Activated T-cell treated with anti-CD3 and anti-CD28 coated beads, Interleukin-2, amount 50 U/mL, for 48 hours (primary cell): ENCODE measurements at places on chromosomes 11 and 22.

- no peak for DNase-seq
Measured at GRCh38 chr22:40203572-40203971, 25.8 kb downstream of the TNRC6B start.

GRCh38 chr22:43272301-43272700, 70.9 kb downstream of the SCUBE1 start:
- no peak for DNase-seq

DNA sequence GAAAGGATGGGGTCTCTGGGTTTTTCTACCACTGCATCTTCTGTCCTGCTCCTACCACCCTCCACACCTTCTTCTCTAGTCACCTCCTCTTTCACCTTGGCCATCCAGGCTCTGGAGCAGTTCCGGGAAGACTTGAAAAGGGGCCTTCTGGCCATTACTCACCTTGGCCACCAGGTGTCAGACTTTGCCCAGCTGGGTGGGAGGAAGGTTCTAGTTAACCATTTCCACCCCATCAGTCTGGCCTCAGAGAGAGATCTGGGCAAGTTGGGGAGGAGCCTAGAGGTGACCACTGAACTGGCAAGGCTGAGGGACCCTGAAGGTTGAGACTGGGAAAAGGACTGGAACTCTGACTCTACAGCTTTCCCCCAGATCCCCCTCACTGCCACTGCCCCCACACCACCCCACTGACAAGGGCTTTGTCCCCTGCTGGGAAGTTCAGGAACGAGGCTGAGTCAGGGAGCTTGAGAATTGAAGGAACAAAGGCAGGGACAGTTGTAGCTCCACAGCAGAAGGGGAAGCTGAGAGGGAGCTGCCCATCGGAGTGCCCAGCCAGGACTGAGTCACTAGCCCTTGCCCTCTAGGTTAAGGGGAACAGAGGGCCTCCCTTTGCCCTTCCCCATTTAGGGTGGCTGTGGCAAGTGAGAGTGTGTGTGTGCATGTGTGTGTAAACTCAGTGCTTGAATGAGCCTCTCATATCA, 3.7 kb upstream of the POLD4 start:
- peak; percentile 78 for DNase-seq

DNA sequence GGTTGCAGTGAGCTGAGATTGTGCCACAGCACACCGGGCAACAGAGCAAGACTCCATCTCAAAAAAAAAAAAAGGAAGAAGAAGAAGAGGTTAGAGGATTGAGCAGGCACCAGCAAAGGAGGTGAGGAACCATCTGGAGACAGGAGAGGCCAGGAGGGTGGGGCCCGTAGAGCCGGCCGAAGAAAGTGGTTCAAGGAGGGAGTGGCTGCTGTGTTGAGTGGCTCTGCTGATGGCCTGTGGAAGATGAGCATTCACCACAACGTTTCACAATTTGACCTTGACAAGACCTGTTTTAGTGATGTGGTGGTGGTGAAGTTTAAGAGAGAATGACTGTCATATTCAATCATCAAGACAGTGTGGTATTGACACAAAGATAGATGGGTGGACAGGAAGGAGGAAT, 6.8 kb upstream of the CTSD start:
- no peak for DNase-seq

GRCh38 chr11:92082652-92083051, 142.0 kb upstream of the FAT3 start:
- DNase-seq = no peak

DNA sequence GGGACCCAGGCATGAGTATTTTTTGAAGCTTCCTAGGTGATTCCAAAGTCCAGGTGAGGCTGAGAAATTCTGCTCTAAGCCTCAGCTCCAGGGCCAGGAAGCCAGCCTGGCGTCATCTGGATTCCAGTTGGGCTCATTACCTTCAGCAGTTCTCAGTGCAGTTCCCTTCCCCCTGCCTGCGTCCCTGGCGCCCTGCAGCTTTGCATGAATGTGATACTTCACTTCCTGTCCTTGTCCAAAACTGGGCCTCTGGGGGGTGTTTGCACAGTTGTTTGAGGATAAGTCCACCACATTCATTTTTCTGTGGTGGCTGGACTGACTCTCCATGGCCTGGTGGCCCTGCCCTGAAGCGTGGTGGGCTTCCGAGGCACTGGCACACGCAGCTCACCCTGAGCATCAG, 98.1 kb downstream of the TENM4 start:
- no peak for DNase-seq

GRCh38 chr11:106983991-106984390, 34.3 kb downstream of the GUCY1A2 start:
- no peak for DNase-seq

- DNase-seq = no peak
Measured at GRCh38 chr11:32775908-32776307, 18.6 kb downstream of the CCDC73 start.

- no peak for DNase-seq
Measured at GRCh38 chr11:70493891-70494290, 95.6 kb downstream of the CTTN start.

- DNase-seq = no peak
Measured at GRCh38 chr22:50467773-50468440, 6.9 kb downstream of the SBF1 start.

DNA sequence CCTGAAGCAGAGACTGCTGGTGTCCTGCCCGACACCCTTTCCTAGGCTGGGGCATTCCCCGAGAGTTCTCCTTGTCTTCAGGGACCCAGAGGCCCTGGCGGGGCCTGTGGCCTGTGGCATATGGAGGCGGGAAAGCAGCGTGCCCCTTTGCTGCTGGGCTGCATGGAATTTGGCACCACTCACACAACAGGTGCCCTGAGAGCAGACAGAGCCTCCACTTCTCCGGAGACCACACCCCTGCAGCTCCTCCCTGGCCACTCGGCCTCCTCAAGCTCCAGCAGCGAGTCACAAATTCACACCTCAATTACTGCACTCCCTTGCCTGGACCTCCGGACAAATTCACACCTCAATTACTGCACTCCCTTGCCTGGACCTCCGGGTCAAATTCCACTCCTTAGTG, 1375.2 kb downstream of the TBC1D22A start:
- DNase-seq = no peak

DNA sequence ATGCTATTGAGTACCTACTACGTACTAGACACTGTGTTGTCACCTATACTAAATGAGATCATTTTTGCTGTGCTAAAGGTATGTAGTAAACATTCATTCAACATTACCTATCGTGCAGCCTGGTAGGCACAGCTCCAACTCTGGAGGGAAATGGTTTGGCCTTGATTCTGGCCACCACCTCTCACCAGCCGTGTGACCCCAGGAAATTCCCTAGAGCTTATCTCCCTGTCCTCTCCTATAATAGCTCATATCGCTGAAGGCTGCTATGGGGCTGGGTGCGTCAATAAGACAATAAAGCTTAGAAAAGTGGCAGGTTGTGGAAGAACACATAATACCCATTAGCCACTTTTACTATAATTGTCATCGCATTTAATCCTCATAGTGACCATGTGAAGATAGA, 107.5 kb downstream of the MYO18B start:
- no peak for DNase-seq

DNA sequence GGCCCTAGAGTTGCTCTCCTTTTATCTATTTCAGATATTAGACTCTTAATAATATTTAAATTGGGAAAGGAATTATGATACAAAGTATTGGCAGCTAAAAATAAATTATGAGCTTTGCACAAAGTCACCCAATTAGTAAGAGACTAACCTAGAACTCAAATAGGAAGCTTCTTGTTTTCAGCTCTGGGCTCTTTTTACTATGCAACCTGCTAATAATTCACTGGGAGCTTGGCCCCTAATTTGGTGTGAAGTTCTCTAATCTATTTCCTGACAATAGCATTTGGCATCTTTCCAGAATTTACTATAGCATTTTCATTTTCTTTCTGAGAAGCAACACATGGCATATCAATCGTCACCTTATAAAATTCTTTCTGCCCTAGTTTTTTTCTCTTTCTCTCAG, 727.7 kb upstream of the ANO5 start:
- no peak for DNase-seq

- peak; percentile 58 for DNase-seq
Measured at GRCh38 chr22:36368359-36368983, 19.3 kb downstream of the MYH9 start.

DNA sequence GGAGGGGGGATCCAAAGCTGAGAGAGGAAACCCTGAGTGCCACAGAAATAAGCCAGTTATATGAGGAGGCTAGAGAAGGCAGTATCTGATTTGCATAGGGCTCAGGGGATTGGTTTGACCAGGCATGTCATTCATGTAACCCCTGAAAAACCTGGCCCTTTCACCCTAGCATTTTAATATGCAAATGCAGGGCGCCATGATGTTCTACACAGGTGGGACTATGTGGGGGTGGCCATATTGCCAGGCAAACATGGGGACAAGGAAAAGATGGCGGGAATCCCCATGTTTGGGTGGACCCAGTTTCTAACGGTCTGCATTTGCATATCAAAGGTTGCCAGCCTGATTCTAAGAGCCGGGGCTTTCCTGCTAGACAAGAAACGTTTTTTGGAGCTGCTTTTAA, 27.2 kb downstream of the CSF2RB start:
- no peak for DNase-seq

DNA sequence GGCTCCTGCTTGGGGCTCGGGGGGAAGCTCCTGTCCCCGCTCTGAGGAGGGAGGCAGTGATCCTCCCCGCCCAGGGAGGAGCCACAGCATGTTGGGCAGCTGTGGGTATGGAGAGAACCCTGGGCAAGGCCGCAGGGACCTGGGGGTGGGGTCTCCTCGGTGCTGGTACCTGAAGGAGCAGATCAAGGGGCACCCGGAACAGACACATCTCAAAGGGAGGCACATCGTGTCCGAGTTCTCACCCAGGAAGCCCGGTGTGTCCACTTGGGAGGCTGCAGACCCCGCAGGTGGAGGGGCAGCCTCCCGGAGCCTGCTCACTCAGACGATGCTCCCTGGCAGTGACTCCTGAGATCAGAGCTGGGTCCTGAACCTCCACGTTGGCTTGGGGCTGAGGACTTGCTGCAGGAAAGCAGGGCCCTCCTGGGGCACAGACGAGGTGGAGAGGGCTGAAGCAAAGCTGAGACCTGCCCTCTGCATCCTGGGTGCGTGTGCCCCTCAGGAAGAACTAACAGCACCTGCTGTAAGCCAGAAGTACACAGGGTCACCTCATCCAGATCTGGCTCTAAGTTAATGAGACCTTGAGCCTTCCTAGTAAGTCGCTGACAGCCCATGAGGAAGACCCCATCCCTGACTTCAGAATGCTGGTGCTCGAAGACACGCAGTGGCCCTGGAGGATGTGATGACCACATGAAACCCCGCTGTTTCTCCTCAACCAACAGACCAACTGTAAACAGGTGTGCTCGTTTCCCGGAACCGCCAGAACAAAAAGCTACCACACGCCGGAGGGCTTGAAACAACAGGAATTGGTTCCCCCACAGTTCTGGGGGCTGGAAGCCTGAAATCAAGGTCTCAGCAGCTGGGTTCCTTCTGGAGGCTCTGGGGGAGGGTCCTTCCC, 5.9 kb upstream of the OSBPL5 start:
- DNase-seq = no peak

GRCh38 chr11:75155570-75156422, 4.9 kb downstream of the SLCO2B1 start:
- DNase-seq = no peak

GRCh38 chr22:44422746-44423380, 75.2 kb downstream of the RTL6 start:
- DNase-seq = no peak

GRCh38 chr11:96205460-96205809, 137.6 kb downstream of the MAML2 start:
- no peak for DNase-seq

GRCh38 chr11:130389335-130389935, 39.0 kb downstream of the ADAMTS8 start:
- DNase-seq = no peak

DNA sequence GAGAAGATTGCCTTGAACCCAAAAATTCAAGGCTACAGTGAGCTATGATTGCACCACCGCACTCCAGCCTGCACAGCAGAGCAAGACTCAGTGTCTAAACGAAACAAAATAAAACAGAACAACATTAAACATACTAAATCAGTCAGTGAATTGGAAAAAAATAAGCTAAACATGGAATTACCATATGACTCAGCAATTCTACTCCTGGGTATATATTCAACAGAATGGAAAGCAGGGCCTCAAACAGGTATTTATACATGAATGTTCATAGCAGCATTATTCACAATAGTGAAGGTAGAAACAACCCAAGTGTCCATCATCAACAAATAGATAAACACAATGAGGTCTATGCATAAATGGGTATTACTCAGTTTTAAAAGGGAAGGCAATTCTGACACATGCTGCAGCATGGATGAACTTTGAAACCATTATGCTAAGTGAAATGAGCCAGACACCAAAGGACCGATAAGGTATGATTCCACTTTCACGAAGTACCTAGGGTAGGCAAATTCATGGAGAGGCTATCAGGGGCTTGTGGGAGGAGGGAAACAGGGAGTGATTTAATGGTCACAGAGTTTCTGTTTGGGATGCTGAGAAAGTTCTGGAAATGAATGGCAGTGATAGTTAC, 15.5 kb downstream of the NTM start:
- DNase-seq = no peak

- DNase-seq = no peak
Measured at GRCh38 chr22:27424319-27424718, 377.2 kb downstream of the MN1 start.

- DNase-seq = no peak
Measured at GRCh38 chr11:68380786-68381622, 68.6 kb downstream of the LRP5 start.

DNA sequence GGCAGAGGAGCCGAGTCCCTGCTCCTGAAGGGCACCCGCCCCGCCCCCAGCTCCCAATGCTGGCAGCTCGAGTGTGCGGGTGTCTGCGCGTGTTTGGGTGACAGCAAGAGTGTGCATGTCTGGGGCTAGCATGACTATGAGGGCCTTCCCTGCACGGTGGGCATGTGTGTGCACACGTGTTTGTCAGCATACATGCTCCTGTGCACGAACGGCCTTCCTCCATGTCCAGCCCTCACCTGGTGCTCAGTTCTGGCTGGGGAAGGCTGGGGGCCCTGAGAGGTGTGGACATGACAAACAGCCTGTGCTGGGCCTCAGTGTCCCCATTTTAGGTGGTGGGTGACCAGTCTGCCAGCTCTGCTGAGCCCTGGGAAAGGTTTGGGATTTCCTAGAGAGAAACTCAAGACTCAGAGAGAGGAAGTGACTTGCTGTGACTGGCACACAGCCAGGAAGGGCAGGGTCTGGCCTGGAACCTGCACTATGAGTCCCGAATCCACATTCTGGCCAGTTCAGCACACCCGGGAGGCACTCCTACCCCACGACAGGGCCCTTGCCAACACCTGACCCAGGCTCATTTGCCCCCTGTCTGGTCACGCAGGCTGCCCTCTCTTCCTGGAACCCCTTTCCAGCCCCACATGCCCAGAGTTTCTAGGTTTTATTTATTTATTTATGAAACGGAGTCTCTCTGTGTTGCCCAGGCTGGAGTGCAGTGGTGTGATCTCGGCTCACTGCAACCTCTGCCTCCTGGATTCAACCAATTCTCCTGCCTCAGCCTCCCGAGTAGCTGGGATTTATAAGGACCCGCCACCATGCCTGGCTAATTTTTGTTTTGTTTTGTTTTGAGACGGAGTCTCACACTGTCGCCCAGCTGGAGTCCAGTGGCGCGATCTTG, 3.3 kb upstream of the SHISA8 start:
- no peak for DNase-seq
